ENCODE measurements at places on chromosomes 1 and 21.

DNA sequence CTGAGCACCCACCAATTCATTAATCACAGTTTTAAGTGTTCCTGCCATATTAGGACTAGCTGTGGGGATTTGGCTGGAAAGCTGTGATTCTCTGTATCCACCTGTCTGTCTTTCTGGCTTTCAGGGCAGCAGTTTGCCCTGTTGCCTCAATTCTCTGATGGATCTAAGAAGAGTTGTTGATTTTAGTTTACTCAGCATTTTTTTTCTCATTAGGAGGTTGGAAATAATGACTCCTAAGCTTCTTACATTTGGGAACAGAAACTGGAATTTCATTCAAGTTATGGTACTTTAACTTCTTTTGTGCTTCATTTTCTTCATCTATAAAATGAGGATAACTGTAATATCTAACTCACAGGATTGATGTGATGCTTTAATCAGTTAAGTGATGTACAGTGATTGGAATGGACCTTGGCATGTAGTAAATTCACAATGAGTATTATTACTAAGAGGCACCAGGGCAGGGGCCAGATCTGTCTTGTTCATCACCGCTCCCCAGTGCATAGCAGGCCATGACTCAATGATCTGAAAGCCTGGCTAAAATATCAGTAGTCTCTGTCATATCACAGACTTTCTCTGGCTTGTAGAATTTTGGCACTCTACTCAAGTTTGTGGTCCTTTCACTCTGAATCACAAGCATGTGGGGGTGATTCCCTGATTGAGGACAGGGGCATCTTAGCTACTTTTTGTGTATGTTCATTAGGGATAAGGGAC is 51.4 kb upstream of the GREM2 start:
- DNase-seq: peak; percentile 13

DNA sequence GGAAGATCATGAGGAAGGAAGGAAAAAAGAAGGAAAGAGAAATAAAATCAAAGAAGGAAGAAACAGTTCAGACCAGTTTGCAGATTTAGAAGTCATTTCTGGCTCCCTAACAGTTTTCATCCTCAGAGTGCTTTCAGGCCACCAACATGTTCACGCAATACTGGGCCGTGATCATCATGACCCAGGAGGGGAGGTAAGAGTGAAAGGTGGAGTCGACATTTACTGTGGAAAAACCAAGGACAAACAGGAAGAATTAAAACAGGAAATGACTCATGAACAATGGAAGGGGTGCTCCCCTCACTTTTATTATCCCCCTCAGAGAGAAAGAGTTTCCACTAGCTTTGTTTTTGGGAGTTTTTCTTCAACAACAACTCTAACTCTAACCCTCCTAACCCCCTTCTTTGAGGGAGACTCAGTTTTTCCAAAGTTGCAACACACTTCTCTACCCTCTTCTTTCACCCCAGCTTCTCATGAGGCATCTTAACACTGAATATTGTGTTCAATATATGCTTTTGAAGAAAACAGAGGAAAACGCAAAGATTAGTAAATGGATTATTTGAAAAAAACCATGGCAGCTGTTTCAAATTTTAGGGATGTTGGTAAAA is 60.4 kb downstream of the VANGL2 start:
- no peak for DNase-seq

DNA sequence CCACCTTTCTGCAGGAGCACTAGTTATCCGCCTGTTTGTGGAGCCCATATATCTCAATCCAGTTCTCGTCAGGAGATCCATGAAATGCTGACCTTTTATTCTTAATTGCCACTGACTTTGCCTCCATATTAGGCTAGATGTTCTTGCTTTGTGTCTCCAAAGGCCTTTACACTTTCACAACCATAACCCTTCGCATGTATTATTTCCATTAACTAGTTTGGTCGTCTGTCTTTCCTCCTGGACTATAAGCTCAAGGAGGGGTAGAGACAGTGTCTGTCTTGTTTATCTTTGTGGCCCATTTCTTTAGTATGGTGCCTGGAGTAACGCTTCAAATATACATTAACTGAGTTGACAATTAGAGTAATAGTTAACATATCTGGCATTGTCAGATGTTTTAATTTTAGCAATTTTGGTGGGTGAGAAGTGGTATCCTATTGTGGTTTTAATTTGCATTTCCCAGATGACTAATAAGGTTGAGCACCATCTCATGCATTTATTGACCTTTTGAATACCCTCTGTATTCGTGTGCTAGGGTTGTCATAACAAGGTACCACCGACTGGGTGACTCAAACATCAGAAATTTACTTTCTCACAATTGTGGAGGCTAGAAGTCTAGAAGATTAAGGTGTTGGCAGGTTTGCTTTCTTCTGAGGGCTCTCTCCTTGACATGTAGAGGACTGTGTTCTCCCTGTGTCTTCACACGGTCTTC is 21.7 kb upstream of the IL12RB2 start:
- DNase-seq: peak; percentile 66

GRCh38 chr1:52633291-52633754 is 355 bp downstream of the SHISAL2A start:
- DNase-seq: no peak

- no peak for DNase-seq
Observed at GRCh38 chr1:203272633-203273205, 32.6 kb upstream of the BTG2 start.

GRCh38 chr1:64733581-64734286 is 11.1 kb upstream of the RAVER2 start:
- no peak for DNase-seq

DNA sequence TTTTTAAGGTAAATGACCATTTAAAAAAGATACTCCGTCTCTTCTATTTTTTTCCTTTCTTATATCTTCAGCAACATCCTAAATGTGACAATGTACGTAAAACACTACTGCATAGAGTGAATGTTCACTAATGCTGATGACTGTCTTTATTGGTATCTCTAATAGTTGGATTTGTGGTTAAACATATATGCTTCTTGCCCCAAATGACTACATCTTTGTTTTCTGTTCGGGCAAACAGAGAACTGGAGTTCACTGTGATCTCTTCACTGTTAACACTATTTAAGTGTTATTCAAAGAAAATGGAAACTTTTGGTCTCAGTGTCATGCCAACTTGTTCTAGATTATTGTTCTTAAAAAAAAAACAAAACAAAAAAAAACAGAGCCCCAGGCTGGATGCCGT is 109.4 kb downstream of the KIF26B start:
- DNase-seq: no peak

GRCh38 chr1:159817276-159818041 is 9.2 kb upstream of the SLAMF8 start:
- no peak for DNase-seq

- DNase-seq: no peak
Observed at GRCh38 chr1:165632491-165632890, 1.5 kb downstream of the MGST3 start.

GRCh38 chr1:25747046-25747719 is 52.8 kb upstream of the SELENON start:
- no peak for DNase-seq

GRCh38 chr21:40269239-40269638 is 402.0 kb downstream of the PCP4 start:
- DNase-seq: no peak
